ENCODE measurements at places on chromosomes 3 and 15. TPM values are rescaled to one million over a fixed set of nuclear protein-coding genes. Genes with fewer than 3 reads are reported as not detected.

- no peak for DNase-seq
Observed at GRCh38 chr15:41437448-41437847, 20.6 kb downstream of the RTF1 start.

The NR1I2 gene
- 70.4 TPM for total RNA-seq

The CTSH gene
- total RNA-seq: 34.4 TPM

DNA sequence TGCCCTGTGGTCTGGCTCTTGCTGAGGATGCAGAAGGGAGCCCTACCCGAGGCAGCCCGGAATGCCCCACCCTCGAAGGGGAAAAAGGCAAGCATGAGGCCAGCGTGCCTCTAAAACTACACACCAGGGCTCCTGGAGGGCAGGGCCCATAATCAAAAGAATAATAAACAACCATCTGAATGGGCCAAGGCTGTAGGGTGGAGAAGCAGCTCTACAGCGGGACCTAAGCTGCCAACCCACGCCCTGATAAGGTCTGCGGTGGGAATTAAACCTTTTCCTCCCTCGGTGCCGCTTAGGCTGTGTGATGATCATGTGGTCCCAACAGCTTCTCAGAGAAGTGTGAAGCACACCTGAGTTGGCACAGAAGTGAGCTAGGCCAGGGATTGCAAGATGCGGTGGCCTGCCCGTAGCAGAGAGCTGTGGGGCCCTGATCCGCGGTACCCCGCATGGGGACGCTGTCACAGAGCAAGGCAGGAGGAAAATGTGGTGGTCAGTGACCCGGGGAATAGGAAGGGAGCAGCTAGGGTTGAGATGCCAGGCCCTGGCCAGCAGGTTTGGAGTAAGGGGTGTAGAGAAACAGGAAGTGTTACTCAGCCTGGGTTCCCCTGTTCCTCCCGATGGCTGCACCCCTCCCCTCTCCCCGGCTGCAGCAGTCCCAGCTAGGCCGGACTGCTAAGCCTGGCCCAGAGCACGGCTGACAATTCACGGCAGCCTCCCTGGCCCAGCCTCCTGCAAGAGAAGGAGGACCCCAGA, 1.1 kb upstream of the C15orf62 start:
- peak; percentile 78 for DNase-seq

GRCh38 chr3:79047581-79047980, 720.2 kb downstream of the ROBO1 start:
- no peak for DNase-seq

DNA sequence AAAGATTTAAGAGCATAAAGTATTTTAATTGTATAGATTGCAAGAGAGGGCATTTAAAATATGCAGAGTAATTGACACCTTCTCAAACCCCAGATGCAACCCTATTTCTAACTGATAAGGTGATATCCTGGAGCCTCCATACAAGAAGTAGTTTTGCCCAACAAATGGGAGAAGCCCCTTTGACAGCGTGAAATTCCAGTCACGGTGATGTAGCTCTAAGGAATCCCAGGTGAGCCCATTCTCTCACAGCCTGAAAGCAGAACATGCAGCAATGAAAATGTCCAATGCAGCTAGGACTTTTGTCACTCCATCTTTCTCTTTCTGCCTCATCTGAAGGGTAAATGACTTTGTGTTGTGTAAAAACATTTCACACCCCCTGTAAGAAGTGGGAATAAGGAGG, 96.4 kb downstream of the TMEM212 start:
- DNase-seq: no peak

The BRPF1 gene
- 18.7 TPM for total RNA-seq

DNA sequence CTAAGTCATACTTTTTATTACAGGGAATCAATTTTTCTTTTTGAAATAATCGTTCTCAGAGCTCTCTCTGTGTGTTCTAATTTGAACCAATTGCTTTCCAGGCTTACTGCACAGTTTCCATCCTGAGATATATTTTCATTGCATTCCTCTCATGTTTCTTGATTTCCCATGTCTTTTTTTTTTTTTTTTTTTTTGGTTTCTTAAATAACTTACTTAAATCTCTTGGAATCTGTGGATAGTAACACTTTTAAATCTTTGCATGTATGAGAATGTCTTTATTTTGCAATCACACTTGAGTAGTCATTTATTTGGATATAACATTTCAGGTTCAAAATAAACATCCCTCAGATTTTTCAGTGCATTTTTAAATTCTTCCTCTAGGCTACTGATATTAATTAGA, 14.5 kb upstream of the ABTB1 start:
- no peak for DNase-seq

The P4HTM gene
- total RNA-seq: 34.9 TPM

- DNase-seq: no peak
Observed at GRCh38 chr3:139870000-139870675, 64.8 kb upstream of the CLSTN2 start.

GRCh38 chr15:78243491-78243941, 9.2 kb upstream of the ACSBG1 start:
- DNase-seq: peak; percentile 51

The ADGRG7 gene
- 13.4 TPM for total RNA-seq

- no peak for DNase-seq
Observed at GRCh38 chr3:154334973-154335420, 10.7 kb upstream of the DHX36 start.
